ENCODE measurements at places on chromosomes 13 and 19. TPM values are rescaled to one million over a fixed set of nuclear protein-coding genes. Genes with fewer than 3 reads are reported as not detected.

Gene SHISA2
- 64.5 TPM for polyA plus RNA-seq

Gene CD177
- 0.20 TPM for polyA plus RNA-seq

Gene KCTD4
- polyA plus RNA-seq, result 0.63 TPM

Gene ZNF865
- polyA plus RNA-seq, result 6.3 TPM

Gene AMER2
- polyA plus RNA-seq, result 0.35 TPM

Gene ZNF625
- polyA plus RNA-seq, result 20.1 TPM

Gene LENG8
- 189 TPM for polyA plus RNA-seq

Gene CEBPA
- 4.3 TPM for polyA plus RNA-seq

Gene LDLR
- 17.6 TPM for polyA plus RNA-seq

Gene LCP1
- 9.2 TPM for polyA plus RNA-seq

Gene ERICH4
- polyA plus RNA-seq, result 6.3 TPM

Gene C2CD4C
- polyA plus RNA-seq, result 1.5 TPM

Gene LGALS4
- 2.0 TPM for polyA plus RNA-seq

- peak; percentile 68 for DNase-seq
Observed at GRCh38 chr19:12639901-12640613, 26.5 kb downstream of the MAN2B1 start.

- no peak for DNase-seq
Observed at GRCh38 chr13:48194379-48194754, 38.6 kb upstream of the ITM2B start.

DNA sequence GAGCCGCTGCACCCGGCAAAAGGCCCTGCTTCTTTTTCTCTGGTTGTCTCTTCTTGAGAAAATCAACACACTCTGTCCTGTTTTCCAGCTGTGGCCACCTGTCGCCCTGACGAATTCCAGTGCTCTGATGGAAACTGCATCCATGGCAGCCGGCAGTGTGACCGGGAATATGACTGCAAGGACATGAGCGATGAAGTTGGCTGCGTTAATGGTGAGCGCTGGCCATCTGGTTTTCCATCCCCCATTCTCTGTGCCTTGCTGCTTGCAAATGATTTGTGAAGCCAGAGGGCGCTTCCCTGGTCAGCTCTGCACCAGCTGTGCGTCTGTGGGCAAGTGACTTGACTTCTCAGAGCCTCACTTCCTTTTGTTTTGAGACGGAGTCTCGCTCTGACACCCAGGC lies 17.2 kb downstream of the LDLR start:
- no peak for DNase-seq

DNA sequence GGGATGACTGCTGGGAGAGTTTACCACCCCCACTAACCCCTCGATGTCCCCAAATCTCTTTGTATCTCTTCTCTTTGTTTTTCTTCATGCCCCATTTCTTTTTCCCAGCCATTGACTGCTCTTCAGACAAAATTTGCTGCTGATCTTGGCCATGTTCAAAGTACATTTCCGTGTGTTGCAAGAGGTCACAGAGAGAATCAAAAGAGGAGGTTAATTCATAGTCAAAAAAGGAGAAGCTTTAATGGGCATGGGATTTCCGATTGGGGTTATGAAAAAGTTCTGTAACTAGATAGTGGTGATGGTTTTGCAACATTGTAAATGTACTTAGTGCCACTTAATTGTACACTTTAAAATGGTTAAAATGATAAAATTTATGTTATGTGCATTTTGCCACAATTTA lies 121.1 kb downstream of the FLT1 start:
- no peak for DNase-seq

DNA sequence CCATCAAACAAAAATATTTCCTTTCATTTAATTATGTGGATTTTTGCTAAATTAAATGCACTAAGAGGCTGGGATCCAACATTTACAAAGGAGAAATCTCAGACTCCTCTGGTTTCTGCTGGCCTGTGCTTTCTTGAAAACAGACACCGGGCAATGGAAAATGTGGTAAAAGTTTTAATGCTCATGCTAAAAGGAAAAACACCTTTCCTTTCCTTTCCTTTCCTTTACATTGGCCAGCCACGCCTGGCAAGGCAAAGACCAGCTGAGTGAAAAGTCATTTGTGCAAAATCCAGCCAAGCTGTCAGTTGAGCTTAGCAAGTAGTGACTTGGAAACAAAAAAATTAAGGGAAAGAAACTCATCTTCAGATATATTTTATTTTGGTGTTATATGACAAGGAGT lies 240.3 kb downstream of the LACC1 start:
- DNase-seq, result no peak

DNA sequence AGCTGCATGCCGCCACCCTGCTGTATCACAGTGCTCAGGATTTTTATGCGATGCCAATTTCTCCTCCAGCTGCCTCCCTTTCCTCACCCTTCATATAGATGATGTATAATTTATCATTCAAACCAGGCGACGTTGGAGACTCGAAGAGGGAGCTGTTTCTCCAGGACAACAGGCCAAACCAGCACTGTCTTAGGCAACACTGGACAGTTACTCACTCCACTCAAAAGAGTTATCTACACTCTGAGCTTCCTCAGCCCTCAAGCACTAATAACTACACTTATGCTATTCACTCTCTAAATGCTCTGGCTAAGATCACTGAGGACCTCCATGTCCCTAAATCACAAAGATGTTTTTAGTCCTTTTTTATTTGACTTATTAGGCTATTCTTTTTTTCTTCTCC lies 87.3 kb upstream of the RFC3 start:
- no peak for DNase-seq

GRCh38 chr13:52597676-52598075 lies 44.6 kb upstream of the HNRNPA1L2 start:
- DNase-seq, result no peak

GRCh38 chr13:27524981-27525975 lies 74.9 kb upstream of the MTIF3 start:
- no peak for DNase-seq

DNA sequence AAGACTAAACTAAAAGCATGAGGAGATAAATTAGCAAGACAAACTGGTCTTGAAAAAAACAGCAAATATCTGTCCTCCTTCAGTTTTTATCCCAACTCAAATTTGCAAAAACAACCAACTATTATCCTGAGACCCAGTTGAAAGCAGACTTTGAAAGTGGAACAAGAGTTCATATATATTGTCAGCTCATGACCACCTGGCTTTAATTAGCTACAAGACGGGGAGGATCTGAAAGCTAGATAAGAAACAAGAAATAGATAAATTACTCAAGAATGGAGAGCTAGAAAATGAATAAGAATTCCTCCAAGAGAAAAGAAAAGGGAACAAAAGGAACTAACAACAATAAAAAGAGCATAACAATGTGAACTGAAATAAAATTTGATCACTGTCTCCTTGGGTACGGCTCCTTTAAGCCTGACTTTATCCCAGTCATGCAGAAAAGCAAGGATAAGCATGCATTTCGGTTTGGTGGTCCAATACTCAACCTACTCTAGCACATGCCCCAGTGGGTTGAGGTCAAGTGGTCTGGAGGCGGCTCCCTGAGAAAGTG lies 246.9 kb downstream of the DCLK1 start:
- no peak for DNase-seq

DNA sequence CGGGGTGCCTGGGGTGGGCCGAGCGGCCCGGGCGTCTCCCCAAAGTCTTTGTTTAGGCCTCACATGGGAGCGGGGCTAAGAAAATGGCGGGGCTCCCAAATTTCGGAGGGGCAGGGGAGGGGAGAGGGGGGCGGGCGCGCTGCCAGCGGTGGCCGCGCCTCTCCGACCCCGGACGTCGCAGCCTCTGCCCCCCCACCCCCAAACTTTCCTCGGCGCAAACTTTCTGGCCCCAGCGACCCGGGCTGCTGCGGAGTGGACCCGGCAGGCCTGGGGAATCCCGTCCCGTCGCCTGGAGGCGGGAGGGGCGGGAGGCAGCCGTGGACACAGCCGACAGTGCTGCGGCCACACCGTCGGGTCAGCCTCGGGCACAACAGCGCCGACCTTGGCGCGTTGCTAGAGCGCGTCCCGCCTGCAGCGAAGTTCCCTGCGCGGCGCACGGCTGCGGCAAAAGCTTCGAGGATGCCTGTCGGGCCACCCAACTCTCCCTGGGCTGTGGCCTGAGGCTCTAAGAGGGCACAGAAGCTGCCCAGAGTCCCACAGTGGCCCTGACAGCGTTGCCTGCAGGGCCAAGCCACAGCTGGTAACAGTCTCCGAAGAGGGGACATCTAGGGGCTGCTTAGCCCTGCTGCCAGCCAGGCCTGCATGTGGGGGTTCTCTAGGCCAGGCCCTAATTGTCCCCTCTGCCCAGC lies 1.3 kb downstream of the NFIX start:
- no peak for DNase-seq

GRCh38 chr19:36528194-36528920 lies at the start of gene ZNF260:
ZNF260 (minus strand) TSS chr19:36528271; CDS start chr19:36515238, 13,033 bp downstream.
- peak; percentile 97 for DNase-seq

DNA sequence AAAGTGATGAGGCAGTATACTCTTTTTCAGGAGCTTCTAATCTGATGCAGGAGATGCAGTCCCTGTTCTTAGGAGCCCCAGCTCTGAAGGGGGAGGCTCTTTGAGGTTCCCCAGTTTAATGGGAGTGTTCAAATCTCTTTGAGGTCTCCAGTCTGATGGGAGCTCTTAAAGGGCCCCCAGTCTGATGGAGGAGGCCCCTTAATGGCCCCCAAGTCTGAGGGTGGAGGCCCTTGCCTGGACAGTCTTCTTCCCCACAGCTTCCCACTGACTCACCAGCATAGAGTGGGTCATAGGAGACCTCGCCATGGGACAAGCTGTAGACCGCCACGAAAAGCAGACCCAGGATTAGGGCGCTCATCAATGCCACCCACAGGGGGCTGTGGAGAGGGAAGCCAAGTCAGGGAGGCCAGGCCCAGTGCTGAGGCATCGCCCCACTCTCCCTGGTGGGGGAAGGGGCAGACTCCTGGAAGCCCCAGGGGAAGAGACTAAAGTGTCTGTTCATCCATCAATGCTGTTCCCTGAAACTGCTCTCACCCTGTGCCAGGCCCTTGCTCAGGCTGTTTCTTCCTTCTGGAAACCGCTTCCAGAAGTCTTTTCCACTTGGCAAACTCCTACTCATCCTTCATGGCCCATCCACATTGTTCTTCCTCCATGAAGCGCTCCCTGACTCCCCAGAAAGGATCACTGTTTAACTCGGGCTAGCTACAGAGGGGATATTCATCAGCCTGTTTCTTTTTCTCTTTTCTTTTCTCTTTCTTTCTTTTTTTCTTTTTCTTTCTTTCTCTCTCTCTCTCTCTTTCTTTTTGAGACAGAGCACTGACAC lies 2.1 kb downstream of the TM6SF2 start:
- no peak for DNase-seq

DNA sequence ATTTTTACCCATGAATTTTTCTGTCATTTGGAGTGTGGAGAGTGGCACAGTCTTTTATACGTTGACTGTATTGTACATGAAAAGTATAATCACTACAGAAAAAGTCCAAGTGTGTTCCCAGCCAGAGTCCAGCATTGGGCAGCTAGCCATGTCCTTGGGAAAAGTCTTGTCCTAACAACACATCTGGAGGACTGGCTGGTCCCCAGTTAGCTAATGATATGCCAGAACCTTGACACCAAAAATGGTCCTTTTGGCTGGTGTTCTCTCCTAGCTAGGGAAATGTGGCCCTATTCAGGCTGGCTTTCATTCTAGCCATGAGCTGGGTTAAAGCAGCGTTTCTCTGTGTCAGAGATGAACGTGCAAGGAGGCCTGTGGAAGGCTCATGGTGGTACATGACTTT lies 98.9 kb downstream of the ESD start:
- DNase-seq, result no peak

GRCh38 chr19:45074744-45075300 lies 1.5 kb downstream of the ZNF296 start:
- DNase-seq, result no peak

DNA sequence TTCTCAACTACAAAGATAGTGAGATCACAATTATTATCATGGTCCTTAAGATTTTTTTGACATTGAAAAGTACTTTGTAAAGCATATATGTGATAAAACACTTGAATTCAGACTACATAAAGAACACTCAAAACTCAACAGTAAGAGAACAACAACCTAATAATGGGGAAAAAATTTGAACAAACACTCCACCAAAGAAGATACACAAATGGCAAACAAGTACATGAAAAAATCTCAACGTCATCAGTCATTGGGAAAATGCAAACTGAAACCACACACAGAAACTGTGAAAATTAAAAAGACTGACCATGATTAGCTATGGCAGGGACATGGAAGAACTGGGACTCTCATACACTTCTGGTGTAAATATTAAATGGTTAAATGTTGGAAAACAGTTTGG lies 70.9 kb downstream of the SPRYD7 start:
- no peak for DNase-seq

DNA sequence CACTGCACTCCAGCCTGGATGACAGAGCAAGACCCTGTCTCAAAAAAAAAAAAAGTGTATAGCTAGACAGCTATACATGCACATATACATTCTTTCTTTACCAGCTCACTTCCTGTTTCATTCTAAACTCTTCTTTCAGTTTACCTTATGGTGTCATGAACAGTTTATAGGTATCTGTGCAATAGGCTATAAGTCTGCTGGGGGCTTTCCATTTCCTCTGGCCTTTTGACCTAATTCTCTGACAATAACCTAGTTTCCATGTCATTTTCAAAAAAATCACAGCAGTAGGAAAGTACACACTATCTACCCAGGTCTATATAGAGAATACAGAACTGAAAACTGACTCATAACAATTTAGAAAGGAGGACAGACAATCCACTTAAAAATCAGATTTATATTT lies 24.4 kb upstream of the URAD start:
- no peak for DNase-seq
